Aorta (tissue), 5 donors: ENCODE measurements at places on chromosomes 6 and 20. TPM values are rescaled to one million over a fixed set of nuclear protein-coding genes. Genes with fewer than 3 reads are reported as not detected.

DNA sequence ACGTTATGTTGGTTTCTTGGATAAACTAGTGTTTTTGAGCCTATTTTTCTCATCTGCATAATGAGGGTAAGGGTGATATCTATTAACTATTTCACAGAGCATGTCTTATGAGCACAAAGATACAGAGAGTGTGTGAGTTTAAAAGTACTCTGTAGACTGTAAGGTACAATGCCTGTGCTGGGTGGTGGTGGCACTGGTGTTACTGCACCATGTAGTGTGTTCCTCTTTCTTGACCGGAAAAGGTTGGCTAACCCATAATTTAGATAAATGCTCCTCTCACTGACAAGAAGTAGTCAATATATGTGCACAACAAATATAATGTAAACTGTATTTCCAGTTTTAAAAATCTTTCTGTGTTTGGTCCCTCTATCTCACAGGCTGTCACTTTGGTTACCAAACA lies 116.2 kb upstream of the MMS22L start:
- H3K4me3 ChIP-seq, result no peak overlapping the region
- H3K36me3 ChIP-seq, result no peaks in the 10 kb centered on the region
- DNase-seq, result no peak
- H3K27ac ChIP-seq, result no peak overlapping the region

- H3K36me3 ChIP-seq, result no peaks in the 10 kb centered on the region
- no peak overlapping the region for H3K27ac ChIP-seq
- no peaks in the 10 kb centered on the region for H3K27me3 ChIP-seq
- H3K4me3 ChIP-seq, result no peak overlapping the region
Observed at GRCh38 chr6:56746767-56747504, 104.2 kb upstream of the DST start.

DNA sequence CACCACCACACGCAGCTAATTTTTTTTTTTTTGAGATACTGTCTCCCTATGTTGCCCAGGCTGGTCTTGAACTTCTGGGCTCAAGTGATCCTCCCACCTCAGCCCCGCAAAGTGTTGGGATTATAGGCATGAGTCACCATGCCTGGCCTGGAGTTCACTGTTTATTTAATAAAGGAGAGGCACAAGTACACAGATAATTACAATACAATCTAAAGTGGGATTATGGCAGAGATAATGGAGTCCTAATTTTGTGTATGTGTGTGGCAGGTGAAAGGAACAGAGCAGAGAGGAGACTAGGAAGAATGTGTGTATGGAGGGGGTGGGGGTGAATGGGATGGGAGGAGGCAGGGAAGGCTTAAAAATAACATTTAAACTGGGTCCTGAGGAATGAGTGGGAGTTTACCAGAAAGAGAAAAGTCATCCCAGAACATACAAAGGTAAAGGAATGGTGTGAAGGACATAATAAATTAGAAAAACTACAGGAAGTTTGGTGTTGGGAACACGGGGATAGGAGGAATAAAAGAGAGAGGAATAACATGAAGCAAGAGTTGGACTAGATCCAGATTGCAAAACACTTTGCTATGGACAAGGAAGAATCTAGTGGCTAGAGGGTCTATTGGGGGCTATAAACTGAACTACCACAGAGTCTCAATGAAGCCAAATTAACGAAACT lies 4.4 kb downstream of the NCOA5 start:
- DNase-seq, result no peak
- H3K4me3 ChIP-seq, result no peak overlapping the region
- no peak overlapping the region for H3K27ac ChIP-seq

DNA sequence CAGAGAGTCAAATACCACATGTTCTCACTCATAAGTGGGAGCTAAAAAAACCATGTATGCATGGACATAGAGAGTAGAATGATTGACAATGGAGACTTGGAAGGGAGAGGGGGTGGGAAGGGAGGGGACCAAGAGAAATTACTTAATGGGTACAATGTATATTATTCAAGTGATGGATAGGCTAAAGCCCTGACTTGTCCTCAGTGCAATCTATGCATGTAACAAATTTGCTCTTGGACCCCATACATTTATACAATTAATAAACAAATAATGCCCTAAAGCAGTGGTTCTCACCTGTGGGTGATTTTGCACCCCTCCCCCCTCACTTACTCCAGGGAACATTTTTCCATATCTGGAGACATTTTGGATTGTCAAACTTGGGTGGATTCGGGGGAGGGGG lies 33.5 kb upstream of the NEDD9 start:
- H3K36me3 ChIP-seq, result no peaks in the 10 kb centered on the region
- H3K4me3 ChIP-seq, result no peak overlapping the region
- no peak for DNase-seq

GRCh38 chr6:130969791-130970491 lies 93.1 kb downstream of the EPB41L2 start:
- DNase-seq, result peak; percentile 62
- H3K27ac ChIP-seq, result peak overlapping the region; percentile 54
- H3K36me3 ChIP-seq, result no peaks in the 10 kb centered on the region

DNA sequence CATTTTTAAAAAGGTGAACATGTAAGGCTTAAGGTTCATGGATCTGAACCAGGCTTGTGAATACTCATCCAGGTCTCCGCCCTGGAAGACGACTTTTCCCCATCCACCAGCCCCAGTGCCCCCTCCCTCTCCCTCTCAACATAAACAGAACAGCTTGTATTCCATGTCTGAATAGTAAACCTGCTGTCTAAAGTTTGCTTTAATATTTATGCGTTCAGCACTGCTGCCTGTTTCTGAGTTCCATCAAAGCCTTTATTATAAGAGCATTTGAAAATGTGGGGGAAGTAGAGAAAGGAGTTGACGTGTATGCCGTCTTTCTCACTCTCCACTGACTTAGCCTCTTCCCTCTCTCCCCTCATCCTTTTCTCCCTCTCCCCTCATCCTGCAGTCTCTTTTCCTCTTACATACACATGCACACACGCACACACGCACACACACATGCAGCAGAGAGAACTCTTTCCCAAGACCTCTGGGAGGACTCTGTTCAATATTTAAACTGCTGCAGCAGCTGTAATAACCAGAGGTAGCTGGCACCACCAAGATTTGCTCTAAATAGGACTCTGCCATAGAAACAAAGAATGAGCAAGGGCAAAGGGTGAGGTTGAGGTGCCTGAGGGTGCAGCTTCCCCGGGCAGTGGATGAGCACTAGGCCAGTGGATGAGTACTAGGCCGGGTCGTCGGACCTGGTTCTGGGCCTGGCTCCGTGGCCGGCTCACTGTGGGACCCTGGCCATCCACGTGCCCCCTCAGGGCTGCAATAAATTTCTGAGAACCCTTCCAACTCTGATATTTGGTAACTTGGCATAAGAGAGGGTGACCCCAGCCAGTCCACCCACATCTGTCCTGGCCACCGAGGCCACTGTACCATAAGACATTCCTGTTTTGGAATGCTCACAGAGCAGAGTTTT lies 35.4 kb upstream of the VSTM2L start:
- no peaks in the 10 kb centered on the region for H3K27me3 ChIP-seq
- no peak overlapping the region for H3K27ac ChIP-seq
- peaks cover 8% of the 10 kb centered on the region for H3K36me3 ChIP-seq
- H3K4me3 ChIP-seq, result no peak overlapping the region
- H3K4me1 ChIP-seq, result no peaks in the 10 kb centered on the region
- DNase-seq, result no peak

DNA sequence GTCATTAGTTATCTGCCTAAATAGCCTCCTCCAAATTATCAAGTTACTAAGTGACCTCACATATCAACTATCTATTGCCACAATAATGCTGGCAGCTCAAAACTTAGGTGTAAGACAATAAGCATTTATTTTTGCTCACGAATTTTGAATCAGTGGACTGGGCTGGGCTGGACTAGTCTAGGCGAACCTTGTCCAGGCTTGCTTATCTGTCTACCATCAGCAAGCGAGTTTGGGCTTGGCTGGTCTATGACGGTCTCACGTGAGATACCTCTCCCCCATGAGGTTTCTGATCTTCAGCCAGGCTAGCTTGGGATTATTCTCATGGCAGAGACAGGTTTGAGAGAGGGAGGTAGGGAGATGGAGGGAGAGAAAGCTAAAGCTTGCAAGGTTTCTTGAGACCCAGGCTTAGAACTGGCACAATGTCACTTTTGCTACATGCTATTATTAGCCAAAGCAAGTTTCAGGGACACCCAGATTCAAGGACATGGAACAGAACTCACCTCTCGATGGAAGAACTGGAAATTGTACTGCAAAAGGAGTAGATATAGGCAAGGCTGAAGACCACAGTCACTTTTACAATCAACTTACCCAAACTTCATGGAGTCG lies 80.9 kb downstream of the WASF1 start:
- no peaks in the 10 kb centered on the region for H3K36me3 ChIP-seq
- no peak overlapping the region for H3K4me3 ChIP-seq
- no peaks in the 10 kb centered on the region for H3K27me3 ChIP-seq
- H3K27ac ChIP-seq, result no peak overlapping the region
- DNase-seq, result no peak
- peaks cover 2% of the 10 kb centered on the region for H3K4me1 ChIP-seq

GRCh38 chr6:18405477-18406293 lies 18.5 kb downstream of the RNF144B start:
- DNase-seq, result no peak
- no peak overlapping the region for H3K27ac ChIP-seq
- H3K4me3 ChIP-seq, result no peak overlapping the region
- H3K4me1 ChIP-seq, result no peaks in the 10 kb centered on the region
- H3K27me3 ChIP-seq, result no peaks in the 10 kb centered on the region

GRCh38 chr6:148857798-148858390 lies 111.1 kb downstream of the UST start:
- no peaks in the 10 kb centered on the region for H3K27me3 ChIP-seq
- H3K36me3 ChIP-seq, result no peaks in the 10 kb centered on the region
- H3K4me3 ChIP-seq, result no peak overlapping the region
- no peaks in the 10 kb centered on the region for H3K4me1 ChIP-seq
- H3K27ac ChIP-seq, result no peak overlapping the region

GRCh38 chr6:39048481-39049399 lies at the start of gene GLP1R:
Gene GLP1R, plus strand, starts transcription at chr6:39048781. Its CDS starts 60 bp downstream, at chr6:39048841.
- DNase-seq, result no peak
- no peak within 1 kb of the TSS for H3K27ac ChIP-seq
- no peaks in the 10 kb centered on the region for H3K36me3 ChIP-seq
- no peak within 1 kb of the TSS for H3K4me3 ChIP-seq

- no peaks in the 10 kb centered on the region for H3K27me3 ChIP-seq
- H3K4me1 ChIP-seq, result no peaks in the 10 kb centered on the region
- H3K36me3 ChIP-seq, result no peaks in the 10 kb centered on the region
Observed at GRCh38 chr6:149940672-149940982, 1.2 kb upstream of the ULBP2 start.

DNA sequence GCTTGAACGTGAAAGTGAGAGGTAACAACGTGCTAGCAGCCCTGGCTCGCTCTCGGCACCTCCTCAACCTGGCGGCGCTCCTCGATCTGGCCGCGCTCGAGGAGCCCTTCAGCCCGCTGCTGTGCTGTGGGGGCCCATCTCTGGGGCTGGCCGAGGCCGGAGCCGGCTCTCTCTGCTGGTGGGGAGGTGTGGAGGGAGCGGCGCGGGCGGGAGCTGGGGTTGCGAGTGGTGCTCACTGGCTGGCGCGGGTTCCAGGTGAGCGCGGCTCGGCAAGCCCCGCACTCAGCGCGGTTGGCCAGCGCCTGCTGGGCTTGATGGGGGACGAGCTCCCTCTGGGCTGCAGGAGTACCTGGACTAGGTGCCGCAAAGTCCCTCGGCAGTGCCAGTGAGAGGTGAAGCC lies 52.5 kb upstream of the RPS6KA2 start:
- no peak overlapping the region for H3K27ac ChIP-seq
- H3K4me3 ChIP-seq, result no peak overlapping the region
- H3K27me3 ChIP-seq, result no peaks in the 10 kb centered on the region
- H3K36me3 ChIP-seq, result no peaks in the 10 kb centered on the region

GRCh38 chr6:65646544-65646943 lies 60.5 kb downstream of the EYS start:
- H3K36me3 ChIP-seq, result no peaks in the 10 kb centered on the region
- no peak overlapping the region for H3K4me3 ChIP-seq
- no peaks in the 10 kb centered on the region for H3K4me1 ChIP-seq
- DNase-seq, result no peak
- peaks cover 2% of the 10 kb centered on the region for H3K27me3 ChIP-seq
- no peak overlapping the region for H3K27ac ChIP-seq

DNA sequence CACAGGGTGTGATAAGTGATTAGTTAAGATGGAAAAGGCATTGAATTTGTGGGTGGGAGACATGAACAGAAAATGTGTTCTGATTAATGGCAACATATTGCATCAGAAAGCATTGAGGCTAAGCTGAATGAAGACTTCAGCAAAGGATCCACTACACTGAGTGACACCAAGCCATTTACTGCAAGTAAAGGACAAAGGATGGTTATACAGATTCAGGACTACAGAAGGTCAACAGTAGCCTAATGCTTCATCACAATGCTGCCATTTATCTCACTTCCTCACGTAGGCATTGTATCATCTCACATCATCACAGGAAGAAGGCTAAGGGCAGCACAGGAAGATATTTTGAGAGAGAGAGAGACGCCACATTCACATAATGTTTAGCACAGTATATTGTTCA lies 398.2 kb downstream of the COL12A1 start:
- H3K27ac ChIP-seq, result no peak overlapping the region
- H3K27me3 ChIP-seq, result no peaks in the 10 kb centered on the region
- H3K4me1 ChIP-seq, result no peaks in the 10 kb centered on the region
- no peak overlapping the region for H3K4me3 ChIP-seq

DNA sequence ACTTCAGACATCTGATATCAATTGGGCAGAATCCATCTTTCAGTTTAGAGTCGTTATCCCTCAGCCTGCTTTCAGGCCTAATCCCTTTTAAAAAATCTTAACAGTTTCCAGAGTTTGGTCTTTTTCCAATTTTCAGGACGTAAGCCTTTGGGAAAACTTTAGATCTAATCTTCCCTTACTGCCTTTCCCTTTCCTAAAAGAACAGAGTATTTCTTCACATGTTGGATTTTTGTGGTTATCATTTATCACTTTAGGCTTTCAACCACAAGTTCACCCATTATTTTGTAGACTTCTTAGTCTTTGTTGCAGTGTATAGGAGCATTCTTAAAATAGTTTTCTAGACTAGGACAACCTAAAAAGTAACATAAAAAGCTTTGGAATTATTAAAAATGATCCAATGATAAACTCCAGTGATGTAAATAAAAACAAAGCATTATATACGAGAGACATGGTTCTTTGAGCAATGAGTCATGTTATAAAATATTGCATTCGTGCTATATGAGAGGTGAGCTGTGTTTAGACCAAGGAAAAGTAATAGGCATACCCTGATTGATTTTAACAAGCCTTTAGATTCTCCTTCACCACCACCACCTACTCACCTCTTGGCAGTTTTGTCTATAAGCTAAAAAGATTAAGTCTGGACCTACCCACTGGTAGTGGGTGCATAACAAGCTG lies 90.4 kb upstream of the MCHR2 start:
- no peak overlapping the region for H3K27ac ChIP-seq
- no peaks in the 10 kb centered on the region for H3K4me1 ChIP-seq
- H3K36me3 ChIP-seq, result no peaks in the 10 kb centered on the region
- DNase-seq, result no peak

THBS2 gene
- total RNA-seq, result 1,026 TPM

CTCFL gene
- not detected for total RNA-seq

GPR6 gene
- not detected for total RNA-seq

MOXD1 gene
- 1.2 TPM for total RNA-seq

TLDC2 gene
- not detected for total RNA-seq

LEMD2 gene
- 46.6 TPM for total RNA-seq

KIAA1755 gene
- total RNA-seq, result 9.3 TPM

PKHD1 gene
- total RNA-seq, result 0.06 TPM

TMEM244 gene
- not detected for total RNA-seq
